ENCODE measurements at places on chromosomes 3 and 15.

DNA sequence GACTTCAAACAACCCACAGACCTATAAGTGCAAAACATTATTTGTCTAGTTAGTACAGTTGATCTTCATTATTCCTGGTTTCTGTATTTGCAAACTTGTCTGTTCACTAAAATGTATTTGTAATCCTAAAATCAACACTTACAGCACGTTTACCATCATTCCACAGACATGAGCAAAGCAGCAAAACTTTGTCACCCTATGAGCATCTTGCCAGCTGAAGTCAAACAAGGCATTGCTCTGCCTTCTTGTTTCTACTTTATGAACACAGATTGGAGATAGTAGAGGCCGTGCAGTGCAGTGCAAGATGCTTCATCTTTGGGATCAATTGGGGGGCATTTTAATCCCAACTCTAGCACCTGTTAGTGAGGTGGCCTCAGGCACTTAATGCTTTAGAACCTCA is 202.1 kb downstream of the NLGN1 start:
- no peak for DNase-seq

DNA sequence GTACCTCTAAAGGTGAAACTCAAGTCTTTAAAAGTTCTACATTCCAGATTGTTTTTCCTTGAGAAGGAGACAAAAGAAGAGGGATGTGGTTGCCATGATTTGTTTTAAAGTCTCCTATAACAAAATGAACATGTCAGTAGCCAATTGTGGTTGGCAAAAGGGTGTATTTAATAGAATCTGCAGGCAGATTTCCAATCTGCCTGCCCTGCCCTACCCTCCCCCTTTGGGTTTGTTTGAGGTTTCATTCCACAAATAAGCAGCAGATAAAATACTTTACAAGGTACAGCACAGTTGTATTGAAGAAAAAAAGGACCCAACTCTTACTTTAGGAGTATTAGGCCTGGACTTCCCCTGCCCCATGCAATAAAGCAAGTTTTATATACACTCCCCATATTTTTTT is 59.5 kb downstream of the MLH1 start:
- DNase-seq: no peak

DNA sequence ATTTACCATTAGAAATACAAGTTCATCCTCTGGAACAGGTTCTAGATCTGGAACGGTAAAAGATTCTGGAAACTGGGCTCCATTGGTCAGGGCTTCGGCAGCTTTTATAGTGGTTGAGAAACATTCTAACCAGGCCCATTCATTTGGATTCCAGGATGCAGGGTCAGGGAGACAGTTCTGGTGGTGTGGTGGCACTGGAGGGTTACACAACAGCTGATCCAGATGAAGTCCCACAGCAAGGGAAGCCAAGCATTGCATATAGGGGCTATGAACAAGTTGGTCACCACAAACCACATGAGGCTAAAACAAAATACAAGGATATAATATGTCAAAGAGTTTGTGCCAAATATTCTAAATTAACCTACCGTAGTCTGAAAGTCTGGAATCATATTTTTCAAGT is 43.0 kb downstream of the FBXL22 start:
- no peak for DNase-seq

- DNase-seq: no peak
Measured at GRCh38 chr3:186003610-186004009, 65.8 kb upstream of the TRA2B start.

DNA sequence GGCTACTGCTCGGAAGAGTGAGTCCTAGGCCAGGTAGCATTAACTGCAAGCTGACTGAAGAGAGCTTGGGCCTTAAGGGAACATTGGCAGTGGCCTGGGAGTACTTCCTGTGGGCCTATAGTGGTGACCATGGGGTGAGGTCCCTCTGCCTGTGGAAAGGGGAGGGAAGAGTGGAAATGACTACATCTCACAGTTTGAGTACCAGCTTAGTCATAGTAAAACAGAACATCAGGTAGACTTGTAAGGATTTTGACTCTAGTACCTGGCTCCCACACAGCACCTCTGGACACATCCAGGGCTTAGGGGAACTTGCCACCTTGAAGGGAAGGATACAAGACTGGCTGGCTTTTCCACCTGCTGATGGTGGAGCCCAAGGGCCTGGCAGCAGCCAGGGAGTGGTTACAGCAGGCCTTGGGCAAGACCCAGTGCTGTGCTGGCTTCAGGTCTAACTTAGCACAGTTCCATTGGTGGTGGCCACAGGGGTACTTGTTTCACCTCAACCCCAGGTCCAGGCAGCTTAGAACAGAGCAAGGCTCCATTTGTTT is 147.8 kb downstream of the SLC9A9 start:
- no peak for DNase-seq

GRCh38 chr3:104149154-104149553 is 1217.6 kb upstream of the ALCAM start:
- DNase-seq: no peak

- no peak for DNase-seq
Measured at GRCh38 chr3:19427422-19428149, 279.3 kb downstream of the KCNH8 start.

- DNase-seq: peak; percentile 75
Measured at GRCh38 chr15:31435261-31435911, 108.8 kb downstream of the KLF13 start.

DNA sequence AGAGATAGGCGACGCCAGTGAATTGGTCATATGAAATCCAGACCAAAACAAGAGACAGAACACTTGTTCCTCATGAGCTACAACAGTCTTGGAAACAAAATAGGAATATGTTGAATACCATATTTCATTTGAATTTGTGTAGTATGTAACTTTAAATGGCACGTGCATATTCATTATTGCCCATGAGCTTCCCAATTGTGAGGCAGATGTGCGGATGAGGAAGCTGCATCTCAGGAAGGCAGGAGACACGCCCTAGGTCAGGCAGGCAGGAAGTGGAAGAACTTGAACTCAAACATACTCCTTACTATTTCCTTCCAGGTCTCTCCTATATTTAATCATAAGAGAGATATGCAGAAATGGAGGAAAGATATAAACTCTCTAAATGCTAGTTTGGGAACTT is 106.8 kb upstream of the SLC2A2 start:
- no peak for DNase-seq

DNA sequence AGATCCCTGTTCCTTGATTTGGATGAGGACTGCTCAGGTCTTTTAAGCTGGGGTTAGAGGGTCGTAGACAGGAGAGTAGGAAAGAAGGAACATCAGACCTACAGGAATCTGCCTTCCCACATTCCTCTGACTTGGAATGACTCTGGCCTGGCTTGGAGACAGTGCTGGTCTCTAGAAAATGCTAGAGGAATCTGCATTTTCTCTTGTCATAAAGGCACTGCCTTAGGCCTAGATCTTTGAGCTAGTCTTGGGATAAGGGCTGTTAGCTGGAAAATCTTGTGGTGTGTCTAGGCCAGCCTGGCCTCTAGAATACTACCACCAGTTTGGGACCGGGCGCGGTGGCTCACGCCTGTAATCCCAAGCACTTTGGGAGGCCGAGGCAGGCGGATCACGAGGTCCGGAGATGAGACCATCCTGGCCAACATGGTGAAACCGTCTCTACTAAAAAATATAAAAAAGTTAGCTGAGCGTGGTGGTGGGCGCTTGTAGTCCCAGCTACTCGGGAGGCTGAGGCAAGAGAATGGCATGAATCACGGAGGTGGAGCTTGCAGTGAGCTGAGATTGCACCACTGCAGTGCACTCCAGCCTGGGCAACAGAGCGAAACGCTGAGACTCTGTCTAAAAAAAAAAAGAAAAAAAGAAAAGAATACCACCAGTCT is 17.3 kb upstream of the BSN start:
- DNase-seq: no peak

DNA sequence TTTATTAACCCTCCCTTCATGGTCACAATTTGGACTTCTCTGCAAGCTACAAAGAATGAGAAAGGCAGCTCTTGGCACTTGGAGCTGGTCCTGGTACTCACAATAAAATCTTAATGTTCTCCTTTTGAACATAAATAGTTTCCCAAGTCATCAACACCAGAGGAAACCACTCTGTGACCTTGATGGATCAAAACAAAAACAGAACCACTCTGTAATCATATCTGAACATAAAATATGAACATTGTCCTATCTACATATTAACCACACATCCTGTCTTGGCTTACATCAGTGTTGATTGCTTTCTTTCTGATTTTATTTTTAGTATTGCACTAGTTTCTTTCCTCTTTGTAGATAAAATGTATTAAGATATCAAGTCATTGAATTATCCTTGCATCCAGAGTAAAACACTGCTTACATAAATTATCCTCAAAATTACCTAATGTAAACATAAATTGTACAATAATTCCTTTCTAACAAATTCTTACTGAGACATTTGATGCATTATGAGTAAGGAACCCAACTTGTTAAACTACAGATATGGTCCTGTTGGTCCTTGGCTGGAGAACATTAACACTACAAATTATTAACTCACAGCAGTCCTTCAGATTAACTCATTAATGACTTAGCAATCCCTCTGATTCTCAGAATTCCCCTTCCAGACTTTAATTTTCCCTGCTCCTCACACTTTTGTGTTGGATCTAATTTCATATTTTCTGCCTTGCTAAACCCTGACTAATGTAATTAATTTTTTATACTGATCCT is 860.5 kb downstream of the DIPK2A start:
- no peak for DNase-seq

DNA sequence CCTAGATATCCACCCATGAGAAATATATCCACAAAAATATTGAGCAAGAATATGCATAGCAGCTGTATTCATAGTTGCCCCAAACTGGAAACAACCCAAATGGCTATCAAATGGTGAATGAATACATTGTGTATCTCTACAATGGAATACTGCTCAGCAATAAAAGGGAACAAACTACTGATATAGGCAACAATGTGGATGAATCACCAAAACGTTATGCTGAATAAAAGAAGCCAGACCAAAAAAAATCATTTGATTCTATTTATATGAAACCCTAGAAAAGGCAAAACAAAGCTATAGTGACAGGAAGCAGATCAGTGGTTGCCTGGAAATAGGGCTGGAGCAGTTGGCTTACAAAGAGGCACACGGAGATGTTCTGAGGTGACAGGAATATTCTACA is 15.5 kb upstream of the CMTM7 start:
- DNase-seq: no peak

Data from midbrain (tissue), 1 donor.